ENCODE measurements at places on chromosomes 1 and 21.
A peak's percentile ranks its signal among the peaks of the same experiment; 100 is the strongest.

GRCh38 chr1:241186716-241187115 is 170.3 kb downstream of the RGS7 start:
- no peak overlapping the region for H3K27ac ChIP-seq
- H3K36me3 ChIP-seq: no peaks in the 10 kb centered on the region
- no peak overlapping the region for H3K4me3 ChIP-seq
- DNase-seq: no peak
- peaks cover 7% of the 10 kb centered on the region for H3K4me1 ChIP-seq

- H3K4me1 ChIP-seq: peaks cover 11% of the 10 kb centered on the region
- H3K27me3 ChIP-seq: no peaks in the 10 kb centered on the region
- no peaks in the 10 kb centered on the region for H3K36me3 ChIP-seq
These were observed 29.6 kb downstream of the VANGL1 start for GRCh38 chr1:115671176-115671934.

- H3K27ac ChIP-seq: no peak overlapping the region
- no peaks in the 10 kb centered on the region for H3K4me1 ChIP-seq
- H3K27me3 ChIP-seq: no peaks in the 10 kb centered on the region
- H3K36me3 ChIP-seq: no peaks in the 10 kb centered on the region
- DNase-seq: no peak
These were observed 1290.8 kb downstream of the NCAM2 start for GRCh38 chr21:22288885-22289499.

DNA sequence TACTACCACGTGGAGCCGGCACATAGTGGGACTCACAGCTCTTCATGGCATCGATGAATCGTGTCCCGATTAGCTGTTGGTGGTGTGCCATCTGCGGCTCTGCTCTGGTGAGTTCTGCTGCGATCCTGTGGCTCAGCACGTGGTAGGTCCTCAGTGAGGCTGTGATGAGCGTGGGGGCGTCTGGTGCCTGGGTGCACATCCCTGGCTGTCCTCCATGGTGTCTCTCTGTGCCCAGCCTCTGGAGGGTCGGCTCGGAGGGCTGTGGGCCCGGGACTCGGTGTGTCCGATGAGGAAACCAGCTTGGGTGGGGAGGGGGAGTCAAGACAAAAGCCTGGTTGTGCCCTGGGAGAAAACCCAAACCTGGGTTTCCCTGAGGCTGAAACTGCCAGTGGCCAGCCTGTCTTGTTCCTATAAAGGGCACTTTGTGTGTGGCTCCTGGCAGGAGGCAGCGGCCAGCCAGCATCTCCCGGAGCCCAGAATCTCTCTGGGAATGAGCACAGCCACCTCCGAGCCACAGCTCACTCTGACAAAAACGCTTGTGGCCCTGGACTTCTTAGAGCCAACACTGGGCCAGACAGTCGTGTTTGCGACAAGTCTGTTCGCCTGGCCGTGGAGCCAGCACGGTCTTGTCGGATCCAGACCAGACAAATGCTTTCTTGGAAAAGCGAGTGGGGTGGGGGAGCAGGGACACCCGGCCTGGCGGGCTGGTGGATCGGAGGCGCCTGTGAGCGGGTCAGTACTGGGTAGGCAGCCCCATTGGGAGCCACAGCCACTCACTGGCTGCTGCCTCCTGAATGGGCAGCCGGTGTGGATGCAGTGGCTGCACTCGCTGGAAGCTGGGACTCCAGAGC is 31.8 kb downstream of the SPSB1 start:
- H3K27ac ChIP-seq: no peak overlapping the region
- H3K4me3 ChIP-seq: no peak overlapping the region
- peaks cover 4% of the 10 kb centered on the region for H3K4me1 ChIP-seq
- DNase-seq: peak; percentile 30

GRCh38 chr1:98133131-98133530 is 212.3 kb upstream of the DPYD start:
- no peaks in the 10 kb centered on the region for H3K36me3 ChIP-seq
- no peak overlapping the region for H3K4me3 ChIP-seq
- DNase-seq: no peak
- no peaks in the 10 kb centered on the region for H3K4me1 ChIP-seq

GRCh38 chr1:64062941-64063581 is 140.4 kb upstream of the UBE2U start:
- no peaks in the 10 kb centered on the region for H3K36me3 ChIP-seq
- no peak overlapping the region for H3K4me3 ChIP-seq
- H3K4me1 ChIP-seq: no peaks in the 10 kb centered on the region

DNA sequence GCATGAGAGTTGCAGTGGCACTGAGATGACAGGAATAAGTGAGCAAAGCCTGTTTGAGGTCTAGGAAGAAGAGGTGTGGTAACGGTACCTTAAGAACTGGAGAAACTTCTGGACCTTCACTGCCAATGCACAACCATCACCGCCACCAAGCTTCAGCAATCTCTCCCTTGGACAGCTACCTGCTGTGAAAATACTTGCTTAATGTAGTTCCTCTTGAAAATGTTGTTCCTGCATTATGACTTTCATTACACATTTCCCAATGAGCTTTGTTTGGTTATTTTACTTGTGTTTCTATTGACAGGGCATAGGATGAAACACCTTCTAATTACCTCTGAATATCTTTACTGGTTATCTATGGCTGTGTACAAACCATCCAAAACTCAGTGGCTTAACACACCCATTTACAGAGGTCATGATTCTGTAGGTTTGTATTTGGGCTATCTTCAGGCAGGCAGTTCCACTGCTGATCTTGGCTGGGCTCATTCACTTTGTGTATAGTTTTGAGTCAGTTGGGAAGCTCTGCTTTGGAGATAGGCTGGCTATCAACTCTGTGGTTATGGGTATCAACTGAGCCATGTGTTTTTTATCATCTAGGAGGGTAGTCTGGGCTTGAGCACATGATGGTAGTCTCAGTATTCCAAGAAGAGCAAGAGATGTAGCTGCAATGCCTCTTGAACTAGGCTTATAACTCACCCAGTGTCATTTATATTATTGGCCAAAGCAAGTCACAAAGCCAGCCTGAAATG is 149.4 kb downstream of the ELAVL4 start:
- H3K27ac ChIP-seq: no peak overlapping the region
- no peak overlapping the region for H3K4me3 ChIP-seq
- DNase-seq: no peak
- no peaks in the 10 kb centered on the region for H3K27me3 ChIP-seq
- H3K4me1 ChIP-seq: no peaks in the 10 kb centered on the region
- no peaks in the 10 kb centered on the region for H3K36me3 ChIP-seq

DNA sequence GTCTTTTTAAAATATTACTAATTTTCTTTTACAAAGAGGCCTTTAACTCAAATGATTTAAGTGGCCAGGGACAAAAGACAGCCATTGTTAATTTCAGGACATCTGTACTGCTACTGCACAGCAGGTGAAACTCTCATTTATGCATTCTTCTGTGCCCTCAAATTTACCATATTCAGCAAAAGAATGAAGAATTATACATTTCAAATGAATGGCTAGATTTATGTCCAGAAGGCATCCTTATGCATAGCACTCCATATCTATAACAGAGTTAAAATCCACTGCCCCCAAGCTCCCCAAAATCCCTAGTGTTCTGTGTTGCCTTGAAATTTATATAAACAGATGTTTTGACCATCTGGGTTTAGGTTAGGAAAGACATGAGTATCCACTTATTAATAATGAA is 202.6 kb downstream of the DNM3 start:
- H3K36me3 ChIP-seq: no peaks in the 10 kb centered on the region
- no peaks in the 10 kb centered on the region for H3K4me1 ChIP-seq
- DNase-seq: no peak
- H3K27me3 ChIP-seq: no peaks in the 10 kb centered on the region
- H3K4me3 ChIP-seq: no peak overlapping the region
- no peak overlapping the region for H3K27ac ChIP-seq

- no peak for DNase-seq
- no peaks in the 10 kb centered on the region for H3K27me3 ChIP-seq
- H3K4me3 ChIP-seq: no peak overlapping the region
- H3K27ac ChIP-seq: no peak overlapping the region
- H3K36me3 ChIP-seq: no peaks in the 10 kb centered on the region
These were observed 15.6 kb upstream of the EIF4G3 start for GRCh38 chr1:21192284-21192683.

DNA sequence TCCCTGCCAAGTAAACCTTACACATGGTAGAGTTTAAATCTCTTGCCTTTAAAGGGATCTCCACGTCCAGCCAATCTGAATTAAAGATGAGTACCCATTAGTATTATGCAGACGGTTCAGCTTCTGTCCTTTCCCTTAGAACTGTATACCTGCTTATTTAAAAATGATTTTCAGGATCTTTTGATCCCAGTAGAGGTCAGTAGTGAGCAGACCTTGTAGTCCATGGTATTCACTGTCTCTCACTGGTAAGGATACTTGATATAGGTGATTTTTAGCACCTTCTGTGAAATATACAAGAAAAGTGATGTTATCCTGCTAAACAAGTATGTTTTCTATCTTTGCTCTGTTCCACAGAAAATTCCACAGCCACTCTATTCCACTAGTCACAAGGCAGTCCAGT is 1211.6 kb upstream of the ADGRL4 start:
- no peaks in the 10 kb centered on the region for H3K27me3 ChIP-seq
- no peaks in the 10 kb centered on the region for H3K4me1 ChIP-seq
- H3K4me3 ChIP-seq: no peak overlapping the region
- H3K27ac ChIP-seq: no peak overlapping the region

DNA sequence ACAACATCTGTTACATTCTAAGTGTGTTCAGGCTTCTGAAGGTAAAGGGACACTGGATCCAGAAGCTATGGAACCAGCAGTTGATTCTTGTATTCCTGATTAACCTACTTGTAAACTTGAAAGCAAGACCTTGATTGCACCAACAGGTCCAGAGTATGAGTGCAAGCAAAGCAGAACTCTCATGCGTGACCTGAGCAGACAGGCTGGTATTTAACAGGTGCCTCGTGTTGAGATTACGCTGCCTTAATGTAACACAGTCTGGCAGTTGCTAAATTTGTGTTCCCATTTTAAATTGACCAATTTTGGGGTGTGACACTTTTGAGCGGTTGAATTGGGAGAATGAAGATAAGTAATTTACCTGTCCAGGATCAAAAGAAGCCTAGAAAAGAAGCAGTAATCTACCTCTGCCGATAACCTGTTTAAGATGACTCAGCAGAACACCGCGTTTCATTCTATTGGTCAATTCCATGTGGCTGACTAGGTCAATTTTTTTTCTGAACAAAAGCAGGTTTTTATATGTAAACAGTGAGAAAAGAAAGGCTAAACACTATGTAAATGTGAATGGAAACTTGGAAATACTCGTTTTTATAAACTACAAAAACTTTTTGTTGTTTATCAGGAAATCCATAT is 147.6 kb downstream of the DYRK1A start:
- DNase-seq: no peak
- H3K27ac ChIP-seq: no peak overlapping the region
- H3K27me3 ChIP-seq: no peaks in the 10 kb centered on the region
- H3K4me1 ChIP-seq: peaks cover 12% of the 10 kb centered on the region
- peaks cover 16% of the 10 kb centered on the region for H3K36me3 ChIP-seq

GRCh38 chr1:70039485-70039884 is 165.9 kb downstream of the LRRC40 start:
- no peaks in the 10 kb centered on the region for H3K27me3 ChIP-seq
- no peak for DNase-seq
- no peak overlapping the region for H3K27ac ChIP-seq
- no peaks in the 10 kb centered on the region for H3K4me1 ChIP-seq
- no peak overlapping the region for H3K4me3 ChIP-seq

DNA sequence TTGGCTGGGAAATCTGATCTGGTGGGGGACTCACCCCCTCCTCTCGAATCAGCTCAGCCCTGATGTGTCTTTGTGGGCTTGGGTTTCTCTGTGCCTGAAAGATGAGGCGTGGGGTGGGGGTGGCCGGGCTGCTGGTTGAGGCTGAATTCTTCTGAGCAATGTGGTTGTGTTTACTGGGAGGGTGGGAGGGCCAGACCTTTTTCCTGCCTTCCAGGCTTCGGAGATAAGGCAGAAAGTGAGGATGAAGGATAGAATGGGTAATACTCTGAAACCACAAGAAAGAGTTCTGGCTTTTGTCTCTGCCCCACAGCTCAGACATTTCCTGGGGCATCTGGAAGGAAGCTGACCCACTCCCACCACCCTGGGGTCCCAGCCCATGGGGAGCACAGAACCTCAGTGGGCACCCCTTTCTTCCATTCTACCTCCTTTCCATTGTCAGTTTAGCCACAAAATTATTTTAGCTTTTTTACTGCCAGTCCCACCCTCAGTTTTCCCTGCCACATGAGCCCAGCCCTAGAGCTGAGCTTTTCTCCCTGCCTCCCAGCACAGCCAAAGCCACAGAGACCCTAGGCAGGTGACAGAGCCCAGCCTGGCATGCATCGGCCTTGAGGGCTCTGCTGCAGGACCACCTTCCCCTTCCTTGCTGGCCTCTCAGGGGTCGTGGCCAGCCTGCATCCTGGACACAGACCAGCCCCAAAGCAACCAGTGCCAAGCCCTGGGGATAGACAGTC is 11.2 kb downstream of the ALX3 start:
- DNase-seq: no peak
- no peaks in the 10 kb centered on the region for H3K4me1 ChIP-seq
- H3K27me3 ChIP-seq: no peaks in the 10 kb centered on the region

DNA sequence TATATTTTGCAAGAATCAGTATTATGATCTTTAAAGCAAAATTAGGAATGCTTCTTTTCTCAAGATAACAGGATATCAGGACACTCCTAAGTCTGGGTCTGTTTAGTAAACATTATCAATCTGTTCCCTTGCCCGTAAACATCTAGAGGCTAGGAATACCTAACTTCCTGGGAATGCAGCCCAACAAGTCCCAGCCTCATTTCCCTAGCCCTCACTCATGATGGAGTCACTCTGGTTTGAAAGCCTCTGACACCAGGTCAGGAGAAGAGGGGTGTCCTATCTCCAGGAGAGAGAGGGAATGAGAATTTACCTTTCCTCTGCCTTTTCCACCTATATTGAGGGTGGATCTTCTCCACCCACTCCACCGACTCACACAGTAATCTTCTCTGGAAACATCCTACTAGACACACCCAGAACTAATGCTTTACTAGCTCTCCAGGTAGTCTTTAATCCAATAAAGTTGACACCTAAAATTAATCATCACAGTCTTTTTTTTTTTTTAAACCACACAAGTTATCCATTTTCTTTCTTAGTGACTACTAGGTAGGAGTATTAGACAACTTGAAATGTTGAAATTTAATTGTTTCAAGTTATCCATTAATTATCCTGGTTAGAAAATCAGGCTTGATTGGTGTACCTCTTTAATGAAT is 659.3 kb downstream of the USP25 start:
- H3K27ac ChIP-seq: no peak overlapping the region
- H3K4me1 ChIP-seq: no peaks in the 10 kb centered on the region
- H3K27me3 ChIP-seq: no peaks in the 10 kb centered on the region
- DNase-seq: no peak
- H3K36me3 ChIP-seq: no peaks in the 10 kb centered on the region

- no peaks in the 10 kb centered on the region for H3K4me1 ChIP-seq
- no peak for DNase-seq
- no peak overlapping the region for H3K27ac ChIP-seq
- H3K27me3 ChIP-seq: no peaks in the 10 kb centered on the region
- no peak overlapping the region for H3K4me3 ChIP-seq
These were observed 55.4 kb downstream of the SLC37A1 start for GRCh38 chr21:42568866-42569731.

GRCh38 chr1:53580009-53580400 is 120.8 kb downstream of the DMRTB1 start:
- no peak overlapping the region for H3K27ac ChIP-seq
- no peaks in the 10 kb centered on the region for H3K36me3 ChIP-seq
- H3K27me3 ChIP-seq: no peaks in the 10 kb centered on the region
